ENCODE measurements at places on chromosomes 13 and 19.

DNA sequence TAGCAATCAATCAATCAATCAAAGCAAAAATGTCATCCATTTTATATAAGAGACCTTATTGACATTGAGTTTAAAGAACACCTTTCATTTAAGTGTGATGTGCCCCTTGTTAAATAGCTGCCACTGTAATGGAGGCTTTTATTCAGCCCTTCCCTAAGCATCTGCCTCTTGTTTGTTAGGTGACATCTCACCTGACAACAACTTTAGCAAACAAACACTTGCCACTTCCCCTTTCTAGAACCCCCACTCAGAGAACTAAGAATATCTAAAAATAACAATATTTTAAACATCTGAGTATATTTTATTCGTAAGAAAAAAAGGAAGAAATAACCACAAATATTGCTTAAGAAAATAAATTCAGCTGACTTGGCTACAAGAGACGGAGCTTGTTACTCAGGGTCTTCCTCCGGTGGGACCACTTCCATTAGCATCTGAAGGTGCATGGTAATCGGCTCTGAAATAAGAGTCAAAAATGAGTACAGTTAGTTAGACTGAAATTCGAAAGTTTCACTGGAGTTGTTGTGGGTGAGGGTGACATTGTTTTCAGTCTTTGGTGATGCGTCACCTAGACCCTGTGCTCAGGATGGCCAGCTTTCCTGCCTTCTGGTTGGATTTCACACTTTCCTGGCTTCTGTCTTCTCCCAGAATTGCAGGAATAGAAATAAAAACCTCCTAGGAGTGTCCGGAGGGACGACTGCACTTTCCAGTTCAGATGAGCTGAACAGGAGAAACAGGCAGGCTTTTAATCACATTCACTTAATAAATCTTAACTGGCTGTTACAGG is 39.1 kb downstream of the SLC7A9 start:
- DNase-seq = no peak

DNA sequence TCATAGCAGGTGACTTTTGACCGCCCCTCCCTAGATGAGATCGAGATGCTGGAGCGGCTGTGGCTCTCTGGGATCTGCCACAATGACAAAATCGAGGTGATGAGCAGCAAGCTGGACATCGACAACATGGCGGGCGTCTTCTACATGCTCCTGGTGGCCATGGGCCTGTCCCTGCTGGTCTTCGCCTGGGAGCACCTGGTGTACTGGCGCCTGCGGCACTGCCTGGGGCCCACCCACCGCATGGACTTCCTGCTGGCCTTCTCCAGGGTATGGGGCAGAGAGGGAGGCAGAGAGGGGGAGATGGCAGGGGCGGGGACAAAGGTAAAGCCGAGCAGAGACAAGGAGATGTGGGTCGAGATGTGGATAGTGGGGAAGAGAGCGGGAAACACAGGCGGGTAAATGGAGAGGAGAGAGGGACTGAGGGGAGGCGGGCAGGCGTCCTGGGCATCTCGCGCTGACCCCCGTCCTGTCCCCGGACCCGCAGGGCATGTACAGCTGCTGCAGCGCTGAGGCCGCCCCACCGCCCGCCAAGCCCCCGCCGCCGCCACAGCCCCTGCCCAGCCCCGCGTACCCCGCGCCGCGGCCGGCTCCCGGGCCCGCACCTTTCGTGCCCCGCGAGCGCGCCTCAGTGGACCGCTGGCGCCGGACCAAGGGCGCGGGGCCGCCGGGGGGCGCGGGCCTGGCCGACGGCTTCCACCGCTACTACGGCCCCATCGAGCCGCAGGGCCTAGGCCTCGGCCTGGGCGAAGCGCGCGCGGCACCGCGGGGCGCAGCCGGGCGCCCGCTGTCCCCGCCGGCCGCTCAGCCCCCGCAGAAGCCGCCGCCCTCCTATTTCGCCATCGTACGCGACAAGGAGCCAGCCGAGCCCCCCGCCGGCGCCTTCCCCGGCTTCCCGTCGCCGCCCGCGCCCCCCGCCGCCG is 3.4 kb upstream of the GRWD1 start:
- DNase-seq = no peak

DNA sequence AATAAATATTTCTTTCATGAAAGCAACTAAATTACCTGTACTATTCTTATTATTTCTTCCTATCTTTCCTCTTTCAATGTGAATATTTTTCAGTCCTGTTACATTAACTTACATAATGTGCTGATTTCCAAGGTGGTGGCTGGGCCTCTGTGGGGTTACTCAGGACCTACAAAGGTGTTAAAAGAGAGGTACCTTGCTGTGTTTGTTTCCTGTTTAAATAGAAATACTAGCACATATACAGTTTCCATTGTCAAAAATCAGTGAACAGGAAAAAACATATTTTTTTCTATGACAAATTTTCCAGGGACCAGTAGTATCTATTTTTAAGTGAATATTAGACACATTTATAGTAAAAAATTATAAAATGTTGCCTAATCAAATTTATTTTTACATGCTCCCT is 8.7 kb upstream of the PCDH9 start:
- DNase-seq = no peak

GRCh38 chr13:89827552-89827951 is 1519.9 kb upstream of the MIR17HG start:
- no peak for DNase-seq

- DNase-seq = no peak
Measured at GRCh38 chr13:36795463-36795862, 23.6 kb upstream of the RFXAP start.

- no peak for DNase-seq
Measured at GRCh38 chr13:26022538-26023292, 29.1 kb downstream of the SHISA2 start.

DNA sequence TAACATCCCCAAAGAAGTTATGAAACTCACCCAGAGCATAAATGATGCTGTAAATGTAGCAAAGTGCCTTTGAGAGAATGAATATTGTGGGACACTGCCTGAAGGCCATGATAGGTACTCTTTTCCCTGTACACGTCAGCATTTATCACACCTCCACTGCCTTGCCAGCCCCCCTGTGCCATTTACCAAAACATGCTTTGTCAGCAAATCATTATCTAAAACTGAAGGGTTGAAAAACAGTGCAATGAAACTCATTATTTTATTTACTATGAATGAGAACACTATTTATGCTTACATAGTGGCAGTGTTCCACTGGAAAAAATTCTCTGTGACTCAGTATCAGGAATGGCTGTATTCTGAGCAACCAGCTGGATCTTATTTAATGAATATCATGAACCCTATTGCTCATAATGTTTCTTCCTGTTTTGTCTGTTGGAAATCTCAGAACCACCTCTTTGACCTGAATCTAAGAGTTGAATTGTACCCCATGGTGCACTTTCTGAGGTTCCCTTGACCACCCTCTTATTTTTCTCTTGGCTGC is 564.1 kb downstream of the DCT start:
- DNase-seq = no peak

GRCh38 chr13:103960001-103960400 is 893.8 kb upstream of the SLC10A2 start:
- DNase-seq = no peak

DNA sequence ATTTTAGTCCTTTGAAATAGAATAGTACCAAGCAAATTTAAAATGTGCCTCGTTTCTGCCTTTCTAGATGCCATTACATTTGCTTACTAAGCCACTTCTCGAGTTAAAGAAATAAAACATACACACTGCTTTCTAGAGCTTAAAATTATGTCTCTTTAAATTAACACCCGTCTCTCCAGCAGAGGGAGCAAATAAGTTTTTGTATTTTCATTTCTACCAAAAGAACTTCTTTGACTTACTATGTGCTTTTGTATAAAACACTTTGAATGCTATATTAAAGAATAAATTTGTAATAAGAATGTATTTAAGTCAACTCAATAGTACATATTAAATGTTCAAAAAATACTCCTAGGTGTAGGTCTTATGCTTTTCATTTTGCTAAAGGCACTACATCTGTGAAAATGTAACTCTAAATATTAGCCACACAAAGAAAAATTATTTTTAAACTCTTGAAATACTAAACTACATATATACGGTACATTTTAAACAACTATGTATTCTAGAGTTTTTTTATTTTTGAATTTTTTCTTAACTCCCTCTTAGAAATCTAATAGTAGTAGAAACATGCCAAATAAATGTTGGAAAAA is 269.3 kb upstream of the MIR17HG start:
- no peak for DNase-seq

- DNase-seq = peak; percentile 84
Measured at GRCh38 chr19:35959040-35959967, 23.1 kb downstream of the LRFN3 start.

DNA sequence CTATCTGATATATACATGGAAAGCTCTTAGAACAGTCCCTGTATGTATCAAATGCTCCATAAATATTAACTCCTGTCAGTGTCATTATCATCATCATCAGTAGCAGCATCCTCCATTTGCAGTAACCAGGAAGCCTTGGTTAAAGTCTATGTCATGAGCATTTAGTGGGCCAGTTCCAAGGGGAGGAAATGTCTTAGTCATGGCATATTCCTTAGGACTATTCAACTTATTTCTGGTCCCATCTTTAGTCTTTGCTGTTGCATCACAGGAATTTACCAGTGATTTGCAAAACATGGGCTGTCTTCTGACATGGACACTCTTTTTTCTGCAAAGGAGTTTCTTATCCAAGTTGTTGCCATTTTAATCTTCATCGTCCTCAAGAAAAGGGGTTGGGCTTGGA is 98.4 kb downstream of the WDFY2 start:
- DNase-seq = no peak

- DNase-seq = no peak
Measured at GRCh38 chr13:68176475-68176874, 946.3 kb upstream of the PCDH9 start.

DNA sequence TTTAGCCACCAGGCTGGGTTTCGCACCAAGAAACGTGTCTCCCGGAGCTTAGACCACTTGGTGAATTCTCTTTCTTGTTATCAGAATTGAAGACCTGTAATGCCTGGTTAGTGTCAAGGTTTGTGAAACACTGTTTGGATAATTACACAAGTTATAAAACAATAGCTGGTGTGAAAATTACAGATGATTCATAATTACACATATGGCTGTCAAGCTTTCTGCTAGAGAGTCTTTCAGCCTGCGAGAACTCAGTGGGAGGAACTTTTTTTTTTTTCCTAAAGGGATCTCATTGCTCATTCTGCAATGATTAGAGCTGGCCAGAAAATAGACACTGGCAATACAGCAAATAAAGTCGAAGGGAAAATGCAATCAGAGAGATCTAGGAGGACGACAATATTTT is 13.4 kb upstream of the KLK4 start:
- DNase-seq = no peak

DNA sequence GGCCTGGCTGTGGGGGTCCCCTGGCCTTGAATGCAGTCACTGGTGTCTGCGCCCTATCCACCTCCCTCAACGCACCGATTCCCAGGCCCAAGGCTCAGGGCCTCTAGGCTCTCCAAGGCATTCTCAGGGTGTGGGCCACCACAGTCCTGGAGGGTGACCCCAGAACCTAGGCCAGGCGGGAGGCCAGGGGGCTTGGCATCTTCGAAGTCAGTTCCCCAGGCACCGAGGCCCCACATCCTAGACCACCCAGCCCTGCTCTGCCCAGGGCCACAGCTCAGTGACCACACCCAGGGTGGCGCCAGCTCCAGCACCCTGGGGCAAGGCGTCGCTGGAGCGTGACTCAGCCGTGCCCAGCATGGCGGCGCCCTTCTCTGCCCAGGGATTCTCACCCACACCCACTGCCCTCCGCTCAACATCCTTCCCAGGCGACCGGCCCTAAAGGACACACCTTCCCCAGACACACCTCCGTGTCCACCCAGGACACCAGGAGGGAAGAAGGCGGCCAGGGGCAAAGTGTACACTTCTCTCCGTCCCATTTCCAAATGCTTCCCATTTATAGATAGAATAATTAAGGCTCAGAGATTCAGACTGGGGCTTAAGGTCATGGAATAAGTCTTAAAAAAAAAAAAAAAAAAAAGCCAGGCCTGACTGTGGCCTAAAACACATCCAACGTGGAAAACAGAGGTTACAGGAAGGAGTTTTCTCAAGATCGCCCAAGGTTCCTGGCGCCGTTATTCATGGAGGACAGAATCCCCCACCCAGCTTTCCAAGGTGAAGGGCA is 36.4 kb upstream of the NANOS3 start:
- no peak for DNase-seq

- no peak for DNase-seq
Measured at GRCh38 chr13:33180122-33180804, 105.3 kb downstream of the STARD13 start.

DNA sequence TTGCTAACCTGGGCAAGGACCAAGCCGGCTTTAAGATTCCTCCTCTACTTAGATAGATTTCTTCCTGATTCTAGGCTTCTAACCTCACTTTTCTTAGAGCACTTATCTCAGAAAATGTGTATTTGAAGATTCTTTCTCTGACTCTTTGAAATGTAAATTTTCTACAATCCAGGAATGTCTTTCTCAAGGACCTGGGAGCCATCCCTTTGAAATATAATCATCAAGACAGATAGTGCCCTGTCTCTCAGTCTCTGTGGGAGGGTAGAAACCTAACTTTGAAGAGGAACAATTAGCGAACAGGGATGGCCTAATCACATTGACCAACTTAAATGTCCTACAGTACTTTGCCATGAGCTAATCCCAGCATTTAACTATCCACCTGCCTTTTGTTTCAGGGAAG is 1646.0 kb downstream of the PCDH9 start:
- DNase-seq = no peak

- DNase-seq = no peak
Measured at GRCh38 chr19:29067831-29068230, 145.1 kb downstream of the UQCRFS1 start.

GRCh38 chr13:33249066-33249465 is 36.5 kb downstream of the STARD13 start:
- no peak for DNase-seq

DNA sequence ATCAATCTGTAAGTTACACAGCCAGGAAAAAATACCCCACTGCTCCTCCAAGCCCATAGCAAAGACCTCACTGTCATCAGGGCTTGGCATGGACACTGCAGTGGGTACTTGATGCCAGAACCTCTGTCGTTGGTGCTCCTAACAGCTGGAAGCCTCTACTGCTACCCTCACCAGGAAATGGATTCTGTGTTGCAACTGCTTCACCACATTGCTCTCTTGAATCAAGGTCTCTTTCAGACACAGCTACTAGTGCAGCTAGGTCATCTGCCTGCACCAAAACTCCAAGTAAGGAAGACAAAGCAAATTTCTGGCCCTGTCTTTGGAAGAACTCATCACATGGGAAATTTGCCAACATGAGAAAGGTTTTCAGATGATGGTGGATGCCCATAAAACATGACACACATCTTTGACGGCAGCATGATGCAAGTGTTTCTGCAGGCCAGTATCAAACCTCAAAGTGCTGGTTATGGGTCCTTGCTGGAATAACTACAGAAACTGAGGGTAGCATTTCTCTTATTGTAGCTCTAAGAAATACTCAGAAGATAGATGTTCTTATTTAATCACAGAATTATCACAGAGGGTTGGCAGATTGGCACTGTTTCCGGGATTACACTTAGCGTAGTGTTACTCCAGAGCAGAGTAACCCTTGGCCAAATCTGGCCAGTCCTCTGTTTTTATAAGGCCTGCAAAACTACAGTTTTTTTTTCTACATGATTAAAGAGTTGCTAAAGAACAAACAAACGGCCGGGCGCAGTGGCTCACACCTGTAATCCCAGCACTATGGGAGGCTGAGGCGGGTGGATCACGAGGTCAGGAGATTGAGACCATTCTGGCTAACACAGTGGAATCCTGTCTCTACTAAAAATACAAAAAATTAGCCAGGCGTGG is 12.9 kb upstream of the PCCA start:
- DNase-seq = no peak
